HAP-1 (cell line): ENCODE measurements at places on chromosomes 11 and 22.

DNA sequence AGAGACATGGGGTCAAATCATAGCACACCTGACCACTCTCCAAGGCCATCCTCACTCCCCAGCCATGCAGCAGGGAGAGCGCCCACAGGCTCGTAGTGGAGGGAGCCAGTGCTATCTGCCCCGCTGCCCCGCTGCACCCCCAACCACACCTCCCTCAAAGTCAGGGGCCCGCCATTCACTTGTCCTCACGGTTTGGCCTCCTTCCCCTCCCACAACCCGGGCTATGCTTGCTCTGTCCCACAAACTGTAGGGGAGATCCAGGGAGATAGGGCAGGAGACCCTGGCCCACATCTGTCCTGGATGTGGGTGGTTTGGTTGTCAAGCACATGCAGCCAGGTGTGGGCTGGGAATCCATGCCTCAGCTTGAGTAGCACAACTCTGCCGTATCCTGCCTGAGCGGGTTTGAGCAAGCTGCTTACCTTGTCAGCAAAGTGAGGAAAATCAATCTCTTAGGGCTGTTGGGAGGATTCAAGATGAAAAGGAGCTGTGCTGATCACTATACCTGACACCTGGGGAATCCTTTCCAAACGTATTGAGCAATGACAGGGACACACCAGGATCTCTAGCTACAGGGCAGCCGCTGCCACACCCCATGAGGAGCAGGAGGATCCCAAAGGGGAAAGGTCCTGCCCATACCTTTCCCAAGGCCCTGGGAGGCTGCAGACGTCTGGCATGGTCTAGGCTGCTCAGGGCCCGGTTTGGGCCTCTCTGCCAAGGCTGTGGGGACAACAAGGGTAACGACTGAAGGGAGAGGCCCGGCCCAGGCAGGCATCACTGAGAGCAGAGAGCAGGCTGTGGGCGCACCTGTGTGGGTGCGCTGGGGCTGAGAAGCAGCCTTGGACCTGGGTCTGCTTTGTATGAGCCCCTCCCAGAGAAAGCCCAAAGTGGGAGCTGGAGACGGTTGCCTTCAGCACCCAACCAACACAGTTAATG, 23.3 kb downstream of the KCNJ5 start:
- no peak for DNase-seq

DNA sequence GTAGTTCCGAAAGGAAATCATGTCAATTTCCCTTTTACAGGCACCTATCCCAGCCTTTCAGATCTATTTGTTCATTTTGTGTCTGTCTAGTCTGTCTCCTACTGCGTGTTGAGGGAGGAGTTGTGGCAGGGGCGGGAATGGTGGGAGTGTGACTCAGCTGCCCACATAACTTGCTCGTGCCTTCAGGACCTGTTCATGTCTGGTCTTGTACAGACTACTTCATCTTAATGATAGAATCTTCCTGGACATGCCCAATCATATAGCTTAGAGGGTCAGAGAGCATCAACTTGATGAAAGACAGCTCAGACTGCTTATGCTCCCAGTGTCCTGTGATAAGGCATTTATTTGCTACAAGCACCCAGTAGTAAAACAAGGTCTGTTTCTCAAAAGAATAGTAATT, 61.0 kb upstream of the BIRC3 start:
- DNase-seq = no peak

DNA sequence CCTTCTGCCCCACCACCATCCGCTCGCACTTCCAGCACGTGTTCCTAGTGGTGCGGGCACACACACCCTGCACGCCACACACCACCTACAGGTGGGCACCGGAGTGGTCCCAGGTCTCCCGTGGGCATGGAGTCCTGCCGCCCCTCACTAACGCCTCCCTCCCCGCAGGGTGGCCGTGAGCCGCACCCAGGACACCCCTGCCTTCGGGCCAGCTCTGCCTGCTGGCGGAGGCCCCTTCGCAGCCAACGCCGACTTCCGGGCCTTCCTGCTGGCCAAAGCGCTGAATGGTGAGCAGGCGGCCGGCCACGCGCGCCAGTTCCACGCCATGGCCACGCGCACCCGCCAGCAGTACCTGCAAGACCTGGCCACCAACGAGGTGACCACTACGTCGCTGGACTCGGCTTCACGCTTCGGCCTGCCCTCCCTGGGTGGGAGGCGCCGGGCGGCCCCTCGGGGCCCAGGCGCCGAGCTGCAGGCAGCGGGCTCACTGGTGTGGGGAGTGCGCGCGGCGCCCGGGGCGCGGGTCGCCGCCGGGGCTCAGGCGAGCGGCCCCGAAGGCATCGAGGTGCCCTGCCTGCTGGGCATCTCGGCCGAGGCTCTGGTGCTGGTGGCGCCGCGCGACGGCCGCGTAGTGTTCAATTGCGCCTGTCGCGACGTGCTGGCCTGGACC, 8.5 kb downstream of the SIPA1 start:
- no peak for DNase-seq

DNA sequence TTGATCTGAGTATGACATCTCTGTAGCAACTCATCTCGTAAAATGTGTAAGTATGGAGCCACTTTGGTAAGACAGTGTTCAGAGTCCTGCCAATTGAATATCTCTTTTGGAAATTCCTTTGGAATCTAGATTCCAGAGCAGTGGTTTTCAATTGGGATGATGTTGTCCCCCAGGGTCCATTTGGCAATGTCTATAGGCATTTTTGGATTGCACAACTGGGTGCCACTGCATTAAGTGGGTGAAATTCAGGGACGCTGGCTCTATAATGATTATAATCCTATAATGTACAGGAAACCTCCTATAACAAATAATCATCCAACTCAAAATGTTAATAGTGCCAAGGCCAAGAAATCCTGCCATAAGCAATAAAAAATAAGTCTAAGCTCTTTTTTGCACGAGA, 404.8 kb upstream of the RAG2 start:
- no peak for DNase-seq

DNA sequence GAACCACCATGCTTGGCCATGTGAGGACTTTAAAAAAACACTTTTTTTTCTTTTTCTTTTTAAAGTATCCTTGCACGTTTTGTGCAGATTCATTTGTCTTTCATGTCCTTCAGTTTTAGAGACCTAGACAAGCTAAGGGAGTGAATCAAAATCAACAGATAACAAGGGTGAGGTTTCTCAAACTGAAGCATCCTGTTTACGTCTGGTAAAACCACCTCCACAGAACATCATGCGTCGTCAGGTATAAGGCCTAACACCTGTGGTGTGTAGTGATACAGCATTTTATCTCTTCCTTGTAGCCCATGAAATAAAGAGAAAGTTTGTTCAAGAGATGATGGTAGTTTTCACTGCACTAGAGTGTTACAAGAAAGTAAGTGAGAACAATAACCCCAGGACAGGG, 26.3 kb upstream of the CSF2RB start:
- DNase-seq = no peak

- DNase-seq = no peak
Observed at GRCh38 chr22:17815703-17816254, 41.5 kb upstream of the BID start.

DNA sequence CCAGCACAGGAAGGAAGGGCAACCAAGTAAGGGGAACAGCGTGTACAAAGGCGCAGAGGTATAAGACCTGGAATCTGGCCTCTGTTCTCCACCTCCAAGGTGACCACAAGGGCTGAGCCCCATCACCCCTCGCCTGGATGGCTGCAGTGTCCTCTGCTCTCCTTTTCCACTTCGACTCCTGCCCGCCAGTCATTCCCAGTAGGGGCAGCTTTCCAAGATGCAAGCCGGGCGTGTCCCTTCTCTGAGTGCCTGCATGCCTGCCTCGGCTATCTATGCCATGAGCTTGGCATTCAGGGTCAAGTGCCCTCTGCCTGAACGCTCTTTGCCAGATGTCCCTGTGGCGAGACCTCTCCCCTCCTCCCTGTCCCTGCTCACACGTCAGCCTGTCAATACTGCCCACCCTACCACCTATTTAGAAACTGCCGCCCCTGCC, 17.0 kb downstream of the FADS3 start:
- no peak for DNase-seq

DNA sequence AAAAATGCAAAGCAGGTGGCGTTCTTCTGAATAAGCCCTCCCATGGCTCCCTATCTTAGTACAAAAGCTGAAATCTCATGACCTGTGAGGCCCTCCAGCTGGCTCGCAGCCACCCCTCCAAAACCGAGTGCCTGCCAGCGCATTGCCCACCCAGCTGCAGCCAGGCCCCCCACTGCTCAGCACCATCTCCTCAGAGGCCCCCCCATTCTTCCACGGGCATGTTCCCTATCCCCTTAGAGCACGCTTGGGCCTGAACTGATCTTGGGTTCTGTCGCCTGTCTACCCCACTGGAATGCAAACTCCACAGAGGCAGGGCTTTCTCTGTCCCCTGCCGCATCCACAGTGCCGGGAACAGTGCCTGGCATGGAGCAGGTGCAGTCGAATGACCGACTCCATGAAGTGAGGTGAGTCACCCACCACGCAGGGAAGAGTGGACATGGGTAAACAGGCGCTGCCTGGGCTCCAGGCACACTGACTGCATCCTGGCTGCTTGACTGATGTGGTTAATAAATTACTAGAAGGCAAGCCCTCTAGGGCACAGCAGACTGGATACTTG, 11.3 kb upstream of the EFCAB6 start:
- DNase-seq = no peak

DNA sequence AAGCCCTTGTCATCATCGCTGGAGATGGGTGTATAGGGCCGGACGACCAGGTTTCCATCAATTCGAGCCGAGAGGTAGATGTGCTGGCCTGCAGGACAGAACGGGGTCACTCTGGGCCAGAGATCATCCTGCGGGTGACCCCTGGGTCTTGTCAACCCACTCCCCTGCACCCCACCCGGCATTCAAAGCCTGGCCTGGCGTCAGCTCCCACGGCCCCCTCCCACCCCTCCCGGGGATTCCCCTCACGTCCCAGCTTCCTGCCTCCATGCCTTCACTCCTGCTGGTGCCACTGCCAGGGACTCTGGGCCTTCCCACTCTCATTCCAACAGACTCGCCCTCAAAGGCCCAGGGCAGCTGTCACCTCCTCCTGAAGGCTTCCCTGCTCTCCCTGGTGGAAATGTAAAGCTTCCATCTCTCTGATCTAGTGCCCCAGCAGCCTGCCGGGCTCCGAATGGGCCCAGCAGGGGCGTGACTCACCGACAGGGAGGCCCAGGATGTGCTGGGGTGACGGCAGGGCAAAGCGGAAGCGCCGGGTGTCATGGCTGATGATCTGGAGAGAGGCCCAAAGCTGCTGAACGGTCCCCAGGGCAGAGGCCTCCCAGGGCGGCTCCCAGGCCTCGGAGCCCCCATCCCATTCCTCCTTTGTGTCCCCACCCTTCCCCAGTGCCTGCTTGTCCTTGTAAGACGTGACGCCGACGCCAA, 9.3 kb downstream of the ATP5MGL start:
- no peak for DNase-seq

GRCh38 chr11:118930094-118930712, 4.5 kb upstream of the BCL9L start:
- DNase-seq = peak; percentile 70

DNA sequence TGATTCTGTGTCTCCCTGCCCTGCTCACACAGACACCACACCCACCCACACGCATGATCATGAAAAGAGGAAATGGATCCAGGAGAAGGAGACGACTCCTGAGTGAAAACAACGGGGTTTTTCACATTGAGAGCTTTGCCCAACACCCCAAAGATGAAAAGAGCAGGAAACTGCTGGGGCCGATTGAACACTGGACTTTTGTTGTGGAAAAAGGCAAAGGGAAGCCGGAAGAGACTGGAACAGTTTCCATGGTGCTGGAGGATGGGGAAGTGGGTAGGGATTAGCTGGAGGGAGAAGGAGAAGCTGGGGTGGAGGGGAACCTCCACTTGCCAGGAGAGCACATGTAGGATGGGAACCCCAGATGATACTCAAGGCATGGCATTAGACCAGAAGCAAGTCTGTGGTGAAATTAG, 5.2 kb upstream of the SLC43A3 start:
- DNase-seq = no peak

DNA sequence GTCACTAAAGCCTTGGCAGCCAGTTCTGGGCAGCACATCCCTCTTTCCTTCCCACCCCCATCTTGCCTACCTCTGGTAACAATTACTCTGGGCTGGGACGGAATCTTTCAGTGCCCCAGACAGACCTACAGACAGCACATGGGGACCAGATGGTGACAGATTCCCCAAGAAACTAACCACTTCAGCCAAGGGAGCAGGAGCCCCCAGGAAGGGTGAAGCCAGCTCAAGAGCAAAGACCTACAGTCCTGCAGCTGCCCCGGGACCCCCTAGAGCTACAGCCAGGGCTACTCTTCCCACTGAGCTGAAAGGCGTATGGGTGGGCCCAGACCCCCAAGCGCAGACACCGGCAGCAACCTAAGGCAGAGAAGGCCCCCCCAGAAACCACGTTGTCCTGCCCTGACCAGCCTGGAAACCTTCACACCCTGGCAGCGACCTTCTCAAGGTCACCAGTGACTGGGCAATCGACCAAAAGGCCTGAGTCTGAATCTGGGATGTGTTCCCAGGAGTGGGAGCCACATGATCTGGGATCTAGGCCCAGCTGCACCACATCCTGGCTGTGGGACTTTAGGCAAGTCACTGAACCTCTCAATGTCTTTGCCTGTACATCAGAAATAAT, 65.8 kb downstream of the LRRC32 start:
- no peak for DNase-seq

GRCh38 chr11:50298182-50298988, 265.7 kb downstream of the OR4C45 start:
- DNase-seq = no peak

DNA sequence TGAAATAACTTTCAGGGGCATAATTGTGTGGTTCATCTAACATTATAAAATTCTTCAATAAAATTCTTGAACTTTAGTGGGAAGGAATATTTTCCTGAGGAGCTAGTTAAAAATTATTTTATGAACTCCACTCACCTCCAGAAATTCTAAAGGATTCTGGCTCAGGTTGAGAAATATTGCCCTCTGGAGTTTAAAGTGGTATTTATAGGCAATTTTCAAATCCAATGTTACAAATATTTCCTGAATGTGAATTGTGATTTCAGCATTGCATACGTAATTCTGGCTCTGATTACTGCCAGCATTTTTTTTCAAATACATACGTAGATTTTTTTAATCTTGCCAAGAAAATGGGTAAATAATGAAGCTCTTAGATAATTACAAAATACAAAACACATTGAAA, 598.2 kb upstream of the ANO3 start:
- DNase-seq = no peak

- DNase-seq = peak; percentile 87
Observed at GRCh38 chr11:46278387-46279125, 1.1 kb downstream of the CREB3L1 start.

DNA sequence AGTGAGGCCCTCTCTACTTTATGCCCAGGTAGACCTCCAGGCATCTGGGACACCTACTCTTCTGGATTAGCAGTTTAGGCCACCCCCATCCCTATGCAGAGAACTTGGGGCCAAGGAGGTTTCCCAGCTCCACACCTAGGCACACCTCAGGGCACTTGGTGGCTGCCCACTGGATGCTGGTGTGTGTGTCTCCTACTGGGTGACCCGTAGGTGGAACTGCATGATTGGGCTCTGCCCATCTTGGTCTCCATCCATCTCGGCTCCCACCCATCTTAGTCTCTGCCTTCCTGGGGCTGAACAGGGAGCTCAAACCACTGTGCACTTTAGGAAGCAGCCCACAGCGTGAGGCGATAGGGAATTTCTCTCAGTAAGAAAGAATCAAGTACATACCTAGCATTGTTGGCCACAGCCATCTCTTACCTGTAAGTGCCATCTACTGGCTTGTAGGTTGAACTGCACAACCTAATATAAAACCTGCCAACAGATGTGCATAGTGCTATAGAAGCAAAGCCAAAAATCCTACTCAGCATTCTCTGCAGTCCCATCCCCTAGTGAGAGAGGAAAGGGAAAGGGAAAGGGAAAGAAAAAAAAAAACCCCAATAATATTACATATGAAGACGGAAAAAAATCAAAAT, 61.6 kb upstream of the PTPN5 start:
- DNase-seq = peak; percentile 22
